ENCODE measurements at places on chromosomes 3 and 15.

DNA sequence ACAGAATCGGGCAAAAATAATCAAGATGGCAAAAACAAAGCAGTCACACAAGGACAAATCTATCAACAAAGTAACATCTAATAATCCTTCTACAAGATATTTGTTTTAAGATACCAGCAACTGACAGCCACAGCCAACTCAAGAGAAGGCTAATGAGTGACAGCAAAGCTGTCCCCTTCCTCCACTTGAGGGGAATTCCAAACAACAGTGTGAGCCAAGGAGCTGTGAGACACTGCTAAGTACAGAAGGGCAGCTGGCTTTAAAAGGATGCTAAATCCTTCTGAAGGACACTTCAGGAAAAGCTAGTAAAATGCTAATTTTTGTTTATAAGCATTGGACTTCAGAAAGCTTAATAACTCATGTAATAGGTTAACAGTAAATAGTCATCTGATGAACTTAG lies 120.3 kb upstream of the GOLGA8J start:
- no peak for DNase-seq

GRCh38 chr3:37768107-37768809 lies 93.4 kb upstream of the CTDSPL start:
- no peak for DNase-seq

DNA sequence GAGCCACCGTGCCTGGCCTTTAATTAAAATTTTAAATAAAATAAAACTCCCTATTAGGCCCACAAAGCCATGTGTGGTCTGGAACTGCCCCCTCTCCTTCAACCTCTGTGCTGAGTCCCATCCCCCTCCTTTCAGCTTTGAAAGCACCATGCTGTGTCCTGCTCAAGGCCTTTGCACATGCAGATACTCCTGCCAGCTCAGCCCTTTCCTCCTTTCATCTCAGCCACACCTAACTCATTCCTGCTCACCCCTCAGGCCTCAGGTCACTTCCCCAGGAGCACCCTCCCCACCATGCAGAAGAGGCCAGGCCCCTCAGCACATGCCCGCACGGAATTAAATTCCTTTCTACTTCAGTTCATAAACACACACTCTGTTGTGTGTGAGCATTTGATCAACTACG lies 28.1 kb downstream of the ATRIP start:
- no peak for DNase-seq

- DNase-seq = no peak
Measured at GRCh38 chr3:45758871-45759270, 37.5 kb downstream of the SLC6A20 start.

DNA sequence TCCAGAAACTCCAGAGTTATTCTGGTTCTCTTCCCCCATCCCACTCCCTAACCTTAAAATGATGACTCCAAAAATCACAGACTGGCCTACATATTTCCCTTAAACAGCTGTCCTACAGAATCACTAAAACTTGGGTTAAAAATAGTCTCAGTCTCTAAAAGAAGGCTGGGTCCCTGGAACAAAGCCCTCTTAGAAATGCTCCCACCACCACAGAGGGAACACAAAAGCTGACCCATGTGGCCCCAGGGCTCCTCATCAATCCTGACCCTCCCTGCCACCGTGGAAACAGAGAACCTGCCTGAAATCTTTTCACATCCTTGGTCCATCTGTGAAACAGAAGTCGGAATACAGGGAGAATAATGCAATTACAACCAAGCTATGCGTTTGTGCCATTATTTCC lies 55.7 kb upstream of the DCLK3 start:
- DNase-seq = no peak

Measured in pons (tissue), 1 donor.